ENCODE measurements at places on chromosomes 11 and 22. TPM values are rescaled to one million over a fixed set of nuclear protein-coding genes. Genes with fewer than 3 reads are reported as not detected.

DNA sequence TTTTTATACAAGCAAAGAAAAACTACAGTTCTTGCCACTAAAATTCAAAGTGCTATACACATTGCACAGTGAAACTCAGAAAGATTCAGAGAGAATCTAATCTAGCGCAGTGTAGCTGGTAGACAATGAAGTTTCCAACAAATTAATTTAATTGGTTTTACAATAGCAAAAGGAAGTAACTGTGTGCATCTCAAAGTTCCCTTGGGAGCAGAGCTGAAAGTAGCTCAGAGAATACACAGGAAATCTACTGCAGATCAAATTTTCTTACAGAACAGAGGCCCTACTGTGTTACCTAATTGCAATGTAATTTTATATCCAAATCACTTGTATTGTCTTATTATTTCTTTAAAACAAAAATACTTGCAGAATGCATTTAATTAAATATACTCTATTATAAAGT, 1396.2 kb upstream of the TENM4 start:
- H3K4me3 ChIP-seq = no peak overlapping the region
- no peaks in the 10 kb centered on the region for H3K27me3 ChIP-seq
- no peak overlapping the region for H3K27ac ChIP-seq
- no peak for DNase-seq

GRCh38 chr11:12693479-12694182, 19.4 kb downstream of the TEAD1 start:
- H3K27me3 ChIP-seq = no peaks in the 10 kb centered on the region
- peak; percentile 50 for DNase-seq
- H3K36me3 ChIP-seq = no peaks in the 10 kb centered on the region
- H3K4me1 ChIP-seq = peaks cover 55% of the 10 kb centered on the region

DNA sequence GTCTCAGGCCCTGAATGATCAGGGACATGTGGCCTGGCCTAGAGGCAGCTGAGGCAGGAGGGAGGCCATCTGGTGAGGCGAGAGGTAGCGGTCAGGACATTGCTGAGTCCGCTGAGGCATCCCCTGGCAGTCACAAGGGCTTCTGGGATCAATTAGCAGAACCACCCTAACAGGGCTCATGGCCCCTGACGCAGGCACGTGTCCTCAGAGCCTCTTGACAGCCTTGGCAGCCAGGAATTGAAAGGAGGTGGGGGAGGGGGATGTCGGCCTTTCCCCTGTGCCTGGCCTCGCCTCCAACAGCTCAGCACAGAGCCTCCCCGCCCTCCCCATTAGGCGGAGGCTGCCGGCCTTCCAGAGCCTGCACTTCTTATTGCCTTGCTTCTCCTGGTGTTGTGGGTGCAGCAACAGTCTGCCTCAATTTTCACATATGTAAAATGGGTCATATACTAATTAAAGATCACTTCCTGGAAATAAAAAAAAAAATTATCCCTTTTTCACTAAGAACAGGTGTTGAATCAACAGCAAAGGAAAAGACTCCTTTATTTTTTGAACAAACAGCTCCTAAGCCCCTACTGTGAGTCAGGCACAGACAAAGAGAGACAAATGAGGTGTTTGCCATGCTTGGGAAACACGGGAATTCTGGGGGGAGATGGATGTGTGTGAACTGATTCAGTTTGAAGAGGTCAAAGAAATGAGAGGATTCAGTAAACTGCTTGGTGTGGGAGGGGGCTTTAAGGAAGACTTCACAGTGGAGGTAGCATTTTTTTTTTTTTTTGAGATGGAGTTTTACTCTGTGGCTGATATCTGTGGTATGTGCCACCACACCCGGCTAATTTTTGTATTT, 55.3 kb downstream of the NFAM1 start:
- H3K4me1 ChIP-seq = peaks cover 27% of the 10 kb centered on the region
- peak overlapping the region; percentile 36 for H3K27ac ChIP-seq
- no peaks in the 10 kb centered on the region for H3K36me3 ChIP-seq
- no peak overlapping the region for H3K4me3 ChIP-seq
- DNase-seq = peak; percentile 73

ALDH3B1 gene
- total RNA-seq = 104 TPM

KRTAP5-11 gene
- total RNA-seq = not detected

TRIM66 gene
- total RNA-seq = 11.0 TPM

DNA sequence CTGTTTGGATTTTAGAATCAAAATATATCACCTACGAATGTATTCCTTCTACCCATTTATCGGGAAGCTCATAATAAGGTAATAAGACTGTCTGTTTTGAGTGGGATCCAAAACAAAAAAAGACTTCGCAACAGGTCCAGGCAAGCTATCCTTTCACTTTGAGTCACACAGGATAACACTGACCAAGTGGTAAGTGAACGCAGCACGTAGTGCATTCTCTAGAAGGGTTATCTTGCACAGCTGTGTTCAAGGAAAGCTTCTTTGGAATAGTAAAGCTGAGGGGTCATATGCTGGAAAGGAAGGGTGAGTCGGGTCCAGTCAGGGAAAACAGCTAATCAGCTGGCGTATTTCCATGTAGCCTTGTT, 22.3 kb upstream of the NRGN start:
- peaks cover 11% of the 10 kb centered on the region for H3K27me3 ChIP-seq
- H3K36me3 ChIP-seq = no peaks in the 10 kb centered on the region

GRCh38 chr22:17773606-17774205, 563 bp downstream of the BID start:
- peak; percentile 65 for DNase-seq
- no peaks in the 10 kb centered on the region for H3K36me3 ChIP-seq
- H3K27me3 ChIP-seq = no peaks in the 10 kb centered on the region
- H3K4me1 ChIP-seq = peaks cover 52% of the 10 kb centered on the region
- peak overlapping the region; percentile 75 for H3K4me3 ChIP-seq
- H3K27ac ChIP-seq = peak overlapping the region; percentile 75

OR8D1 gene
- not detected for total RNA-seq

- no peak overlapping the region for H3K4me3 ChIP-seq
- no peaks in the 10 kb centered on the region for H3K36me3 ChIP-seq
- peak overlapping the region; percentile 66 for H3K27ac ChIP-seq
- no peaks in the 10 kb centered on the region for H3K27me3 ChIP-seq
- peaks cover 74% of the 10 kb centered on the region for H3K4me1 ChIP-seq
- DNase-seq = no peak
Observed at GRCh38 chr11:48054994-48055291, 74.6 kb downstream of the PTPRJ start.

CCDC157 gene
- 5.2 TPM for total RNA-seq

GRCh38 chr22:25564979-25565677, 653 bp downstream of the GRK3 start:
- no peaks in the 10 kb centered on the region for H3K27me3 ChIP-seq
- DNase-seq = peak; percentile 61
- H3K4me3 ChIP-seq = peak overlapping the region; percentile 84
- H3K36me3 ChIP-seq = no peaks in the 10 kb centered on the region
- peaks cover 46% of the 10 kb centered on the region for H3K4me1 ChIP-seq

GRCh38 chr11:11076276-11076675, 218.4 kb upstream of the ZBED5 start:
- no peaks in the 10 kb centered on the region for H3K36me3 ChIP-seq
- no peak overlapping the region for H3K27ac ChIP-seq
- no peaks in the 10 kb centered on the region for H3K27me3 ChIP-seq
- H3K4me3 ChIP-seq = no peak overlapping the region
- no peak for DNase-seq
- no peaks in the 10 kb centered on the region for H3K4me1 ChIP-seq

SYT13 gene
- not detected for total RNA-seq

OR5D14 gene
- total RNA-seq = not detected
